HS-27A (cell line): ENCODE measurements at places on chromosomes 3 and 15.

DNA sequence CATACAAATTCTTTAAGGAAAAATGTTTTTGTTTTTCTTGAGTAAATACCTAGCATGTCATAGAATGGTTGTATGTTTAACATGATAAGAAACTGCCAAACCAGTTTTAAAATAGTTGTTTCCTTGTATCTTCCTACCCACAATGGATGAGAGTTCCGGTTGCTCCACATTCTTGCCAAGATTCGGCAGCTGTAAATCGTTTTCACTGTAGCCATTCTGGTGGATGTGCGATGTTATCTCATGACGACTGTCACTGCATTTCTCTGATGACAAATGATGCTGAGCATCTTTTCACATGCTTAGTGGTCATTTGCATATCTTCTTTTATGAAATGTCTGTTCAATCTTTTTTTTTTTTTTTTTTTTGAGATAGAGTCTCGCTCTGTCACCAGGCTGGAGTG lies 36.6 kb upstream of the SH3GL3 start:
- no peak for DNase-seq

DNA sequence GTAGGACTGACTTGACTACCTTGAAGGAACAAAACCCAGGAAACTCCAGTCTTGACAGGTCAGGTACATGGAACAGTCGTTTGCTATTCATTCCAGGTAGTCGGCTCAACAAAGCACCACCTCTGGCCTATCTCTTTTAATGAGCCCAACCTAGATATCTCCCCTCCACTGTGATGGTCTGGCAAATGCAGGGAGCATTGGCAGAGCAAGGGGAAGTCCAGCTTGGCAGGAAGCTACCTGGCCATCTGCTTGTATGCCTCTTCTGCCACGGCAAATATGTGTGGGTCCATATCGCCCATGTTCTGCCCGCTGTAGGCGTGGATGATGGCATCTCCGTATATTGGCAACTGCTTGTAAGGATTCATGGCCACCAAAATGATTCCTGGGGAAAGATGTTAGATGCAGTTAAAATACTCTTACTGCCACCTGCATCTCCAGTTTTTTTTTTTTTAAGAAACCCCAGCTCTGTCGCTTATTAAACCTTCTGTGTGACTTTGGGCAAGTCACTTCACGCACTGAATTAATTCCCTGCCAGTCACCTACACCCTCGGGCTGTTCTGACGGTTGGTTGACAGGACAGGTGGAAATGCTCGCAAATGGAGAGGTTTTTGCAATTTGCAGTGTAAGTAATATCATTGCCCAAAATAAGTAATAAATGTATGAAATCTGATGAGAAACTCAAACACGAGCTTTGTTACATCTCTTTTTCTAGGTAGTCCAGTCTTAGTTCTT lies 16.8 kb downstream of the MYO5C start:
- DNase-seq, result no peak

GRCh38 chr3:43465109-43465508 lies 156.7 kb downstream of the ANO10 start:
- DNase-seq, result no peak

DNA sequence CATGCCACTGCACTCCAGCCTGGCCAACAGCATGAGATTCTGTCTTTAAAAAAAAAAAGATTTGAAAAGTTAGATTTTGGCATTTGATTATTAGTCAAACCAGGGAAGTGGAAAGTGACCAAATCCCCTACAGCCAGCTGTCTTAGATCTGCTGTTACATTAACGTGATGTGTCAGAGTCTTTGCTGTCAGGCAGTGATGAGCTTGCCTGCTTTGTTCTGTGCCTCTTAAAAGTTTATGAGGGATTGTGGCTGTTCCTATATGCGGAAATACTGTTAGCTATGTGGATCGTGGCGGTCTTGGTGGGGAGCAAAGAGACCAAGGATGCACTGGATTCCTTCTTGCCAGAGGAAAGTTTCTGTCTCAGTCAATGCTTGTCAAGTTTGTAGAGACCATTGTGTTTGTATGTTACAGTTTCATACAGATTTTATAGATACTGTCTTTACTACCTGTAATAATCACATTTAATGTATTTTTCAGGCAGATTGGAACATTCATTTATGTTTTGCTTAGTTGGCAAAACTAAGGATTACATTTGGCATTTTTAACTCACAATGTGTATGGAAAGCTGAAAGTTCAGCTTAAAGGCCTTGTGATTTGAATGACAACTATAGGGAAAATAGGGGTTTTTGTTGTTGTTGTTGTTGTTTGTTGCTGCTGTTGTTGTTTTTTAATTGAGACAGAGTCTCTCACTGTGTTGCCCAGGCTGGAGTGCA lies 137.4 kb downstream of the VPS8 start:
- no peak for DNase-seq

DNA sequence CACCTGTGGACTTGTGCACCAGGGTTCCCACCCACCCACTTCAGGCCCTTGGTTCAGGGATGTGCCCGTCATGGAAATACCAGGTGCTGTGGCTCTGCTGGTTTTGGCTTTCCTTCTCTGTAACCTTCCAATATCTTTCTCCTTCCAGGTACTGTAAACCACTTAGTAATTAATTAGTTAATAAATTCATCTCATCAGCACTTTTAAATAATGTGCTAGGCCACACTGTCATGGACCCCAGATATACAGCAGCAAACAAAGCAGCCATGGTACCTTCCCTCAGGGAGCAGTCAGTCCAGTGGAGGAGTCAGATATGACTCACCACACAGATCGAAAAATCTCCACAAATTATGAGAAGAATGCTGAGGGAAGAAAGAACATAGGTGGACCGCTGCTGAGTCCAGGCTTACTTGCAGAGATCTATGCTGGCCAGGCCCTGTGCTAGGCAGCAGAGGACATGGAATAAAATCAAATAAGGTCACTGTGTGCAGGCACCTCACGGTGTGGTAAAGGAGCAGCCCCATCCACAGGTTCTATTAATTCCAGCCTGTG lies 6.8 kb upstream of the GATA2 start:
- no peak for DNase-seq

DNA sequence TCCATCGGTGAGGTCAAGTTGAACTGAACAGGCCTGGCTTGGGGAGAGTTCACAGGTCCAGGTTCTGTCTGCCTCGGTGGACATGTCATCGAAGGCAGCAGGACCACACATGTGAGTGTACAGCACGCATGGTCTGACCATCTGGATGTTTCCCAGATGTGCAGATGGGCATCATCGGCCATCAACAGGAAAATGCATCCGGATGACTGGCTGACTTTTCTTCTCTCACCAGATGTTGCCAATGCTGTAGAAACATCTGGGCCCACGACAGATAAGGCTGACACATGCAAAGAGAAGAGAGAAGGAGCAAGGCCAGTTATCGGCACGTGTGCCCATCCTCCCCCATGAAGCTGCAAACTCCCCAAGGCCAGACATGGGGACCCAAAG lies 45.1 kb downstream of the NOX5 start:
- no peak for DNase-seq

DNA sequence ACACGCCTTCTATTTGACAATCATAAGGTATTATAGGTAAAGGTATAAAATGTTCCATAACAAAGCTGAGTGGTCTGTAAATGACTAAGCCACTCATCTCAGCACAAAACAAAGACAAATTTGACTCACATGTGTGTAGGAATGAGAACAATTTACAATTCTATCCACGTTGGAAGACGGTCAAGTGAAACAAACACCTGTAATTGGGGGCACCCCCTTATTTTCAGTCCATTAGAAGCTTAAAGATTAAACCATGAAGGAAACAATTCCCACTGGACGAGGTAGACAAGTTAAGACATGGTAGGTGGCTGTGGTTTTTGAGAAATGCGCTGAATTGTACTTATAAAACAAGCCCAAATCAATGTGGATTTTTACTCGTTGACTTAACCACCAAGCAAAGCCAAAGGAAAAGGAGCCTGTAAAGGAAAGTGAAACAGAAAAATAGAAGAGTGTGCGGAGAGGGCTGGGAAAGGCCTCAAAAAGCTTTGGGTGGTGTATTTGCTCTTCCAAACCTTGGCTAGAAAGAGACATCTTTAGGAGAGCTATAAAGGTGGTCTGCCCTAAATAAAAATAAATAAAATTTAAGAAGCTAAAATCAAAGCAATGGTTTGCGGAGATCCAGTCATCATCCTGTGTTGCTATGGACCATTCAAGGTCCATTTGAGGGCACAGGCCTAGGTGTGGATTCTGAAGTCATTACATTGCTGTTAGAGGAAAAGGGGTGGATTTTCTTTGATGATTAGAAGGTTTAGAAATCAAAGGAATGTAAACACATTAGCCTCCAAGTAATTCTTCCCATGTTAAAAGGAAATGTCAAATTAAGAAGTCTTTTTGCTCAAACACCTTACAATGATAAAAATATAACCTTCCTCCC lies 135.0 kb downstream of the TFG start:
- no peak for DNase-seq

DNA sequence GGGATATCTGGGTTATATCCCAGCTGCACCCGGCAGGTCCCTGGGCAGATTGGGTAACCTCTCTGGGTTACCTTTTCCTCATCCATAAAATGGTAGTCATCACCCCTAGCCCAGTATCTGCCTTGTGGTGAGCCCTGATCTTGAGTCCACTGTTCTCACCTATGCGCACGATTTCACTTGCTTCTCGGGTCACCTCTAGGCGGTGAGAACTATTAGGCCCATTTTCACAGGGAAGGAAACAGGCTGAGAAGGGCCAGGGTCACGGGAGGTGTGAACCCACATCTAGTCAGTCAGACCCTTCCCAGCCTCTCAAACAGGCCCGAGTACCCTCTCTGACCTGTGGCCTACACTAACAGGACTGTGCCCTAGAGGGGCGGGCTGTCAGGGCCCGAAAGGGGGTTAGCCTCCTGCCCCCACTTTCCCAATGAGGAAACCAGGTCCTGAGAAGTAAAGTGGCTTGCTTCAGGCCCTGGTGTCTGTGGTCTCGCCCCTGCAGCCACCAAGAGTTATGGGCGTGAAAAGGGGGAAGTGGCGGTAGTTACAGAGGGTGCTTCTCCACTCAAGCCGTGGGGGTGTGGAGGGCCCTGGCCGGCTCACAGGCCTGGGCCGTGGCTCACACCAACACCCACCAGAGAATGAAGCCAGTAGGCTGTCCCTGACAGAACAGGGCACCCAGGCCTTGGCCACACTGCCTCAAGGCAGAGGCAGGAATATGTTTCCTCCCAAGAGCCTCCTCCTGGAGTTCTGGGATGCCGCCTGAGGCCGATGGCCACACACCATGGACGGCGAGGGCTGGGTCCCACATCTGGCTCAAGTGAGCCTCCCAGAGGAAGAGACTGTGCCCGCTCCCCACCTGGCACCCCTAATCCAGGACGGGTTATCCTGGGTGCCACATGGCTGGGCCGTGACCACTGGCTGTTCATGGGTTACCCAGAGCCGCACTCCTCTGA lies 19.5 kb downstream of the PSTPIP1 start:
- no peak for DNase-seq

DNA sequence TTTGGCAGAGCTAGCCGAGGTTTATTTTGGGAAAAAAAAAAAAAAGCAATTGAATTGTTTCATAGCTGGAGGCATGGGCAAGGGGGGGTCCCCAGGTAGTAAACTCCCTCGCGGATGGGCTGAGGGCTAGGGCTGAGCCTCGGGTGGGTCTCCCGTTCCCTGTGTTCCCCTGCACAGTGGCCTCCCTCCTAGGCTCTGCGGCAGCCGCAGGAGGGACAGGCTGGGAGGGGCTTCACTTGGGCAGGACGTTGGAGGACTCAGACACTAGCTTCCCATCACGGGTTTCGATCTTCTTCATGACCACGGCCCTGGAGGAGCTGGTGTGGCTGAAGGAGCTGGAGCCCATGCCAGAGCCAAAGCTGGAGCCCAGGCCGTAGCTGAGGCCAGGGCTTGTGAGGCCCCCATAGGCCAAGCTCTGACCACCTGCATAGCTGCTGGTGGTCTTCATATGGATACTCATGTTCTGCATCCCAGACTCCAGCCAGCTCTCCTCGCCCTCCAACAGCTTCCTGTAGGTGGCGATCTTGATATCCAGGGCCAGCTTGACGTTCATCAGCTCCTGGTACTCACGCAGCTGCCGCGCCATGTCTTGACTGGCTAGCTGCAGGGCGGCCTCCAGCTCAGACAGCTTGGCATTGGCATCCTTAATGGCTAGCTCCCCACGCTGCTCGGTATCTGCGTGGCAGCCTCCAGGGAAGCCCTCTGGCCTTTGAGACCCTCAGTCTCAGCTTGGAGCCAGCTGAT lies 64.0 kb upstream of the CDAN1 start:
- no peak for DNase-seq

DNA sequence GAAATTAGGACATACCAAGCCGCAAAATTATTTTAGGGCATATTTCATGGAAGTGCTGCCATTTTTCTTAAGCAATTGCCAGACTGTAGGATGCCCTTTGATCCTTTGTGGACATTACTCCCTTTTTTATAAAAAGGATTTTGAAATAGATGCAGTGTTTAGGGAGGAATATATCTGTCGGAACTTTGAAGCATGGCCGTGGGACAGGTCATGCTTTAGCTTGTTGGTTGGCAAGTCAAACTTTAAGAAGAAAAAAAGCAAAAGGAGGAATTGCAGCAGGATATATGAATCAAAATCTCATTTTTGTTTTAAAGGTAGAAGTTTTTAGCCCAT lies 122.1 kb downstream of the MCTP2 start:
- DNase-seq, result no peak

GRCh38 chr3:42805141-42805821 lies 991 bp upstream of the HIGD1A start:
- DNase-seq, result no peak

- DNase-seq, result no peak
Observed at GRCh38 chr3:72135636-72136035, 350.7 kb upstream of the PROK2 start.

DNA sequence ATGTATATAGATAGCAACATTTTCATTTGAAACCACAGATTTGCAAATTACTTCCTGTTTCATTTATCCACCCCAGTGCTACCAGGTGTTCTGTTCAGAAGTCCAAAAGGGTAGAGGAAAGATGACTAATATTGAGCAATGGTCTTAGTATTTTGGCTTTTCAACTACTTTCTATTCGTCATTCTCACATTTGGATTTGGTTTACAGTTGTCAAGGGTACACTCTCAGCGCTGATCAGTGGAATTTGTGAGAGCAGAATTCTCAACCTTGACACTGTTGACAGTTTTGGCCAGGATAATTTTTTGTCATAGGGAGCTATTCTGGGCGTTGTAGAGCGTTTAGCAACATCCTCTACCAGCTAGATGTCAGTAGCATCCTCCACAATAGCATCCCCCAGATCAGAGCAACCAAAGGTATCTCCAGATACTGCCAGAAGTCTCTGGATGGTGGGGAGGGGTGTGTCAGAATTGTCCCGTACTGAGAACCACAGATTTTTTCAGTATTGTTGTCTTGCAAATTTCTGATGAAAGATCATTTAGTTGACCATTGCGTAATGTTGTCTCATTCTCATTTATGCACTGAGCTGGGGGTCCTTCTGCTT lies 4.2 kb downstream of the HMCES start:
- no peak for DNase-seq

- DNase-seq, result no peak
Observed at GRCh38 chr3:134682196-134682880, 31.5 kb upstream of the KY start.

DNA sequence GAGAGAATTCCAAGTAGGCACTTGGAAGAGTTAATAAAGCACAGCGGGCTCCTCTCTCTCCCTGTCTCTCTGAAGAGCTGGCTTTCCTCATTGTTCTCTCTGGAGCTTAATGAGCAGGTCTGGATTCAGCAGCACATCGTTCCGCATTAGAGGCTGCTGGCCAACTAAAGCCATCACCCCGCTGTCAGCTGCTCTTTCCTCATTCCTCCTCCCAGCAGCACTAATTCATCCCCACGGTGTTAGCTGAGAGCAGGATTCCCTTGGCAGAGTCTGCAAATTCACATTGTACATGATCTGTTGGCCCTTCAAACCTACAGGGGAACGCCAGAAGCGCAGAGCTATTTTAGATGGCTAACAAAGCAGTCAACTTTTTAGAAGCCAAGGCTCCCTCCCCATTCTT lies 44.2 kb downstream of the SGO1 start:
- DNase-seq, result no peak
